ENCODE measurements at places on chromosomes 4 and X.
A peak's percentile ranks its signal among the peaks of the same experiment; 100 is the strongest.

DNA sequence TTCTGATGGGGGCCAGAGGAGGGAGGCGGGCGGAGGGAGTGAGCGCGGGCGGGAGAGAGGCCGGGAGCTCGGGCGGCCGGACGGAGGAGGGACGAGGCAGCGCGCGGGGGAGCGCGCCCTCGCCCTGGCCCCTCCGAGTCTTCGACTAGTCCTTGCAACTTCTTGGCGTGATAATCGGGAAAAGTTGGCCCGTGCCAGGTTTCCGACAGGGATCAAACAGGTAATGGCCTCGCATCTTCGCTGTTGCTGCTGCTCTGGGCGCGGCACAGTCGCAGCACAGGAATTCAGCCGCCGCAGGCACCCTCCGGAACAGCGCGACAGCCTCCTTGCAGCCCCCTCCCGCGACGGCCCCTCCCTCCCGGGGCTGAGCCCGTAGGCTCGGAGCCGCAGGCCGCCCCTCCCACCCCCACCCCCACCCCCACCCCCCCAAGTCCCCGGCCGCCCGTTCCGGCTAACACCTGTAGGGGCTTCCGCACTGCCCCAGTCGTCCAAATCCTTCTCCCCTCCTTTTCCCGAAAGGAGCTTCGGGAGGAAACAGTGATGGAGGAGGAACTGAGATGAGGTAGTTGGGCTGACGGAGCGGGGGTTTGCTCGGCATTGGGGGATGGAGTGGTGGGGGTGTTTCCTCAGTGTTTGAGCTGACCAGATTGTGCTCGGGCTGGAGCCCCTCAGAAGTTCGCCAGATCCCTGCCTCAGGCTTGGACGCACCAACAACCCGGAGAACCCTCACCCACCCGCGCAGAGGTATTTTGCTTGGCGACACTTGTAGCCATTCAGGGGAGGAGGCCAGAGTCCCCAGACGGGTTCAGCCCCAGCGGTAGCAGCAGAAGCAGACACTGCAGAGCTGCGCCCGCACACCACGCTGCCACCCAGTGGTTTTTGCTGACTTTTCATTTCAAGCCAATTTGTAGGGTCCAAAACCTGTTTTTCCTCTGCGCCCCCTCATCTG lies at the start of gene FGF13:
Gene FGF13, minus strand, starts transcription at position 319 of the 949 bp plus-strand sequence. CDS start 714 bp downstream, outside the sequence.
- no peak for DNase-seq

DNA sequence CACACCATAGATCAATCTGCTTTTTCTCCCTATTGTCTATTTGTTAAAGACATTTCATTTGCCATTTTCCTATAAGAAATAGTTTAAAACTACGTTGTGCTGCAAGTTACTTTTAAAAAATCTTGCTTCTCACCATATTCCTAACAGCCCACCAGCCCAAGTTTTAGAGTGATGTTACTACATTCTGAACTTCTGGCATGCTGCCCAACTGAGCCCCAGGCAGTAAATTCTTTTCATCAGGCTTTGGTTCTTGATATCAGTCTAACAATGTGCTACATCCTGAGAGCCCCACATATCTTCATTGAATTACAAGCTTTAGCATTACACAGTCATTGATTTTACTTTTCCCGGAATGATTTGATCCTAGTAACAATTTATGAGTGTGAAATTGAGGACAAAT lies 283.8 kb upstream of the IL1RAPL1 start:
- no peak for DNase-seq

DNA sequence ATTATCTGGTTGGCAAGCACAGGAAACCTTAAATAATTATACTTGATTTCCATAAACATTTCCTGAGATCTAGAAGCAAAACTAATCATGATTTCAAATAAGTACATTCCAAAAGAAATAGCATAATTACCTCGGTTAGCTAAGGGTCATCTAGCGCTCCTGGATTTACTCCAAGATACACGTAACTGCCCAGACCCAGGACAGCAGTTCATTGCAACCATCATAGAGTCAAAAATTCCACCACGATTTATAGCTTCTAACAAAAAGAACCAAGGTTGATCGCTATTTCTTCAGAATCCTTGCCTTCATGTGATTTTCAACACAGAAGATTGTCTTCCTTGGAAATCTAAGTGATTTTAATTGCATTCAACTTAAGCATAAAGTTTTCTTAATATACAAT lies 1235.5 kb upstream of the TENM3 start:
- DNase-seq: no peak

DNA sequence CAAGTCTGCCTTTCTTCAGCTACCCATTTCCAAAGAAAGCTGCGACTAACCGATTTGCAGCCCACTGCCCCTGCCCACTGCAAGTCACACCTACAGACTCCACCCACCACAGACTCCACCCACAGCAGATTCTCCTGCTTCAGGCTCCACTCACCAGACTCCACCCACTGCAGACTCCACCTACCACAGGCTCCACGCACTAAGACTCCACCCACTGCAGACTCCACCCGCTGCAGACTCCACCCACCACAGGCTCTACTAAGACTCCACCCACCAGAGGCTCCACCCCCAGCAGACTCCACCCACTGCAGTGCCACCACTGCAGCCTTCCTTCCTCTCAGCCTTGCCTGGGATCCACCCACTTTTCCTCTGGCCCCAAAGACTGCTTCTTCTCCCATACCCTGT lies 41.3 kb downstream of the ABLIM2 start:
- peak; percentile 17 for DNase-seq

DNA sequence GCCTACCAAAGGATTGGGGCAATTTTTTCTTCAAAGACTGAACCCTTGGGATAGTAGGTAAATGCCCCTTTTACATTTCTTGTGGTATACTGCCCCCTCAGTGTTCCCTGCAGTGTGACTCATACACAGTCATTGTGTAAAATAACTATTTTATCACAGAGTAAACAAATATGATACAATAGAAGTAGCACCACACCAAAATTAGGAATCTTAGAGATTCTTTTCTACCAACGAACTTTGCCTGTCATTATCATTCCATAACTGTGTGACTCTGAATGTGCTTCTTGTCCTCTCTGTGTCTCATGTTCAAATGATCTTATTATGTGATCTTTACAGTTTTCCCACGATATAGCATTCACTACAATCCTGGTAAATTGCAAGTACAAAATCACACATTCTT lies 517.0 kb downstream of the ZIC3 start:
- no peak for DNase-seq

GRCh38 chr4:38266616-38267015 lies 306.4 kb downstream of the PTTG2 start:
- no peak for DNase-seq

GRCh38 chr4:95086551-95086950 lies 328.8 kb downstream of the BMPR1B start:
- no peak for DNase-seq

- DNase-seq: peak; percentile 75
Measured at GRCh38 chr4:98603683-98604521, 54.5 kb downstream of the TSPAN5 start.

DNA sequence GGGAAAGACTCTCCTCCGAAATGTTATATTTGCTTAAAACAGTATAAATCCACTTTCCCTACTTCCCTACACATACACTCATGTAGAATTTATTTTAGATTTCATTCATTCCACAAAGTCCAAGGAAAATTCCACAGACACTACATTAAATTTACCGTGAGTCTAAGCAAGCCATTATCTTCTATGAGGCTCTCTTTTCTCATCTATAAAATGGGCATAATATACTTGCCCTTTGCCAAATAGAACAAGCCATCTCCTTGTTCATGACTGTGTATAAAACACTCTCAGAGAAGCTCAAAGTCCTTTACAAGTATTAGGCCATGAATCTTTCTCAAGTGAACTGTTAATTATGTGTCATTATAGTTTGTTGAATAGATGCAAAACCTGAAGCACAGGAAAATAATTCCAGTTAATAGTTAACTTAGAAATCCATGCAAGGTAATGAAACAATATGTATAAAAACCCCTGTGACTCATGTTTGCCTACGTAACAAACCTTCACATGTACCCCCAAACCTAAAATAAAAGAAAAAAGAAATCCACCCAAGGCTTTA lies 10.7 kb downstream of the TEC start:
- DNase-seq: no peak

DNA sequence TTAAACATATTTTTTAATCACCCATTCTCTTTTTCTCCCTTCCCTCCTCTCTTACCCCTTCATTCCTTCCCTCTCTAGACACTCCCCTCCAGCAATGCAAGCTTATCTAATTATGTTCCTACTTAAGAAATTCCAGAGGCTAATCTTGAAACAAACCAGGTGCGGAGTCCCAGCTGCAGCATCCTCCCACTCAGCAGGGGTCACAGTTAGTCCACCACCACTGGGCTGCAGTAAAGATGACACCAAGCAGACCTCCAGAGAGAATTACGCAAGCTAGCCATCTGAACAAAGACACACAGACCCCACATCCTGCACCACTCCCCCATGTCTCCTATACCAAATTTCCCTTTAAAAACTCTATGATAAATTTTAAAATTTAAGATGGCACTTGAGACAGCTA lies 13.9 kb upstream of the SEC24B start:
- DNase-seq: peak; percentile 84

DNA sequence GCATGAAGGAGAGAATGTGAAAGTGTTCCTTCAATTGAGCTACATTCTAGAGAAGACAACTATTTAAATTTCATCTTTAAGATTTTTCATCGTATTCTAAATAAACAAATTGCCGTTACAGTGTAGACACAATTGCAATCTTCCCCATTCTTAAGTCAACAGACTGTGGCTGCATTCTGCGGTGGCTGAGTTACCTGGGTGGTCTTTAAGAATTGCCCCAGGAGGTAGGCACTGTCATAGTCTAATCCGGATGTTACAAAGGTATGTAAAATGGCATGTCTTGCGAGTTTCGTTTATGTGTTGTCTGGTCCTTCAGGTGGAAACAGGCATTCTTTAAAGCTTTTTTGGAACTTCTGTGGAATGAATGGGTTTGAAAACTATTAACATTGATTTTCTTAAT lies 586.1 kb upstream of the PITX2 start:
- no peak for DNase-seq

GRCh38 chr4:159014859-159015258 lies 88.0 kb upstream of the RAPGEF2 start:
- no peak for DNase-seq

GRCh38 chr4:151038452-151039157 lies 23.5 kb upstream of the LRBA start:
- DNase-seq: no peak

DNA sequence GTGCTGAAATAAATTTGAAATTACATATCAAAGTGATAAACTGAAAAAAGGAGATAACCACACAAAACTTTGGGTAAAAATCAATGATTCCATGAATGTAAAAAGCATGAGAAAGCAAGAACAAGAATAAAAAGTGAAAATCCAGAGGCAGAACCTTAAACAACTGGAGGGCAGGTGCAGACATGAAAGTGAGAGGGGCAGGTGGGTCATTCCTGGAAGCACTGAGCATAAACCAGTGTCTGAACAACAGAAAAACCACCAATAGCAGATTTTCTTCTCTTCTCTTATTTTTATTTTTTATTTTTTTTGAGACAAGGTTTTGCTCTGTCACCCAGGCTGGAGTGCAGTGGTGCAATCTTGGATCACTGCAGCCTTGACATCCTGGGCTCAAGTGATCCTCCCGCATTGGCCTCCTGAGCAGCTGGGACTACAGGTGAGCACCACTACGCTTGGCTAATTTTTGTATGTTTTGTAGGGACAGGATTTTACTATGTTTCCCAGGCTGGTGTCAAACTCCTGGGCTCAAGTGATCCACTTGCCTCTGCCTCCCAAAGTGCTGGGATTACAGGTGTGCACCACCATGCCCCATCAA lies 46.8 kb upstream of the GPR78 start:
- no peak for DNase-seq

DNA sequence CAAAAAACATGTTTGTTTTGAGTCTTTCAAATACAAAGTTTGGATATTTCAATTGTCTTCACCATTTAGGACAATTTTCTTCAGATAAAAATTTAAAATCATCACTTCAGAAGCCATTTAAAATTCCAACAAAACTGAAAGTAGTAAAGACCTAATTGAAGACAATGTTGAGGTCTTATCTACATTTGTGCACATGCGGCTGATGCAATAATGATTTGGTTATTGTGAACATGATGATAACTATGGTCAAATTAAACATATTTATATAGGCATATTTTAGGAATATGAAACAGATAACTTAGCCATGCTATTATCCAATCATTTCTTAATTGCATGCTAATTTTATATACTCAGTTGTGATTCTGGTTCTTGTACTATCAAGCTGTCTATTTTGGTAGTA lies 407.5 kb downstream of the GALNTL6 start:
- DNase-seq: no peak

DNA sequence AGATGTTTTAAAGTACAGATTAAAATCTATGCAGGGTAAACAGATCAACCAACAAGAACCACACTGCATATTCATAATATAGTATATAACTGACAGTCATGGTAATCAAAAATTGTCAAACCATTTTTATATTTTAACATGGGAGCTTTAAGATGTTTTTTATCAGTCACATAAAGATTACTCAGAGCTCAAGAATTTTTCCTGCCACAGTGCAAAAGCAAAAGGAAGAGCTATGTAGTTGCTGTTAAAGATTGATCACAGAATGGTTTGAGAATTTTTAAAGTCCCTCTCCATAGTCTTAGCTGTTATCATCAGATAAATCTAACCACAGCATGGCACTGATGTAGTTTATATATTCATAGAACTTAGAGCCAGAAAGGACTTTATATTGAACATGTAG lies 8.5 kb downstream of the RAB9B start:
- no peak for DNase-seq

DNA sequence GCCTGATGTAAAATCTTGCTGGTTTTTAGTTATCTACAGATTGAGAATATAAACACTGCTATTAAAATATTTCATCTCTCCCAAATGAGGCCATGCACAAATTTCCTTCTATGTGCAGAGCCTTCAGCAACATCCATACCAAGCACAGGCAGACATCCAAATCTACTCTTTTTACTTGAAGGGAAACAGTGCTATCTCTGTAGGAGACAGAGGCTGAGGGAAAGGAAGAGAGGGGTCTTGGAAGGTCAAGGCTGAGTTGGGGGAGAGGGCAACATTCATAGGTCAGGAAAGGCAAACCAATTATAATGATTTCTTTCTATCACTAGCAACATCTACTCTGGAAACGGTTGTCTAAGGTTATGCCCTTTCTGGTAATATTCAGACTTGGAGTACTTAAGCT lies 240.2 kb downstream of the CBR4 start:
- no peak for DNase-seq

GRCh38 chr4:182642831-182643230 lies 274.4 kb downstream of the DCTD start:
- DNase-seq: peak; percentile 53

DNA sequence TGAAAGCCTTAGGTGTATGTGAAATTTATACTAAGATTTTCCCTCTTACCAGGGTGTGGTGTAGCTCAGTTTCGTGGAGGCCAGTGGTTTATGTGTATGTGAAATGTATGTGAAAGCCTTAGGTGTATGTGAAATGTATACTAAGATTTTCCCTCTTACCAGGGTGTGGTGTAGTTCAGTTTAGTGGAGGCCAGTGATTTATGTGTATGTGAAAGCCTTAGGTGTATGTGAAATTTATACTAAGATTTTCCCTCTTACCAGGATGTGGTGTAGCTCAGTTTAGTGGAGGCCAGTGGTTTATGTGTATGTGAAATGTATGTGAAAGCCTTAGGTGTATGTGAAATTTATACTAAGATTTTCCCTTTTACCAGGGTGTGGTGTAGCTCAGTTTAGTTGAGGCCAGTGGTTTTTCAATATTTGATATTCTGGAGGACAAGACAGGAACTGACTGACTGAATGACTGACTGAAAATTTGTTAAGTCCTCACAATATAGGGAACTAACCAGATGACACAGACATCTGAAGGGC lies 143.7 kb downstream of the NEXMIF start:
- DNase-seq: no peak
